ENCODE measurements at places on chromosomes 2 and 18. TPM values are rescaled to one million over a fixed set of nuclear protein-coding genes. Genes with fewer than 3 reads are reported as not detected.

RAPGEF4 gene
- 9.5 TPM for total RNA-seq

- H3K4me3 ChIP-seq: no peak overlapping the region
- DNase-seq: no peak
- H3K36me3 ChIP-seq: no peaks in the 10 kb centered on the region
- H3K27me3 ChIP-seq: no peaks in the 10 kb centered on the region
Observed at GRCh38 chr2:151756820-151757219, 22.5 kb upstream of the NEB start.

GRCh38 chr2:46469116-46469515 lies 10.2 kb upstream of the TMEM247 start:
- H3K27me3 ChIP-seq: no peaks in the 10 kb centered on the region
- no peak overlapping the region for H3K27ac ChIP-seq
- H3K4me1 ChIP-seq: no peaks in the 10 kb centered on the region
- no peak overlapping the region for H3K4me3 ChIP-seq

DNA sequence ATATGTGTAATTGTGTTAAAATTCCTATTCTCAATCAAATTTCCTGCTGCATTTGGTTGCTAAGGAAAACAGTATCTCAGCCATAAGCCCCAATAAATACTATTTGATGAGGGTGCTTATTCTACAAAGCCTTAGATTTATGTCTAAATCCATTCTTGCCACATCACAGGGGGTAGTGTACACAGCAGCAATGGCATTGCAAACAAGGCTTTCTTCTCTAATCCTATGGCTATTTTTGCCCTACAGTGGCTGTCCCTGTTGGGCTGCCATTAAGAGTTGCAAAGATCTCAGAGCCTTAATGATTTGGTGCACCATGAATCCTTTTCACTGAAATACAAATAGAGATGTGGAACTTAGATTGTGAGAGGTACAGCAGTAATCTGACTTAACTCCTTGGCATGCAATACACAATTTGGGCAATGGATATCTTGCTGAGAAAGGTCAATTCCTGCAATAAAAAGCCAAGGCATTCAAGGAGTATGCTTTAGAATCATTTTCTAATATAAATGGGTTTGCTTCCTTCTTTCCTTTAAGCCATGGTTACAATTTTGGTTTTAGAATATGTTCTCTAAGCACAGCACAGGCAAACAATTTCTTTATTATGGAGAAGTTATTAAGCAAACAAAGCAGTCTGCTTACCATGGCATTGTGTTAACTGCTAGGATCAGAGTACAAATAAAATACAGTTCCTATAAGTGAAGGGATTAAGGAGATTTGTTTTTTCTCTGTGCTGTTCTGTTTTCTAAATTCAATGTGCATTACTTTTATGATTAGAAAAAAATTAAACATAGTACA lies 69.8 kb upstream of the CD302 start:
- no peak for DNase-seq
- no peak overlapping the region for H3K4me3 ChIP-seq
- H3K36me3 ChIP-seq: no peaks in the 10 kb centered on the region

DNA sequence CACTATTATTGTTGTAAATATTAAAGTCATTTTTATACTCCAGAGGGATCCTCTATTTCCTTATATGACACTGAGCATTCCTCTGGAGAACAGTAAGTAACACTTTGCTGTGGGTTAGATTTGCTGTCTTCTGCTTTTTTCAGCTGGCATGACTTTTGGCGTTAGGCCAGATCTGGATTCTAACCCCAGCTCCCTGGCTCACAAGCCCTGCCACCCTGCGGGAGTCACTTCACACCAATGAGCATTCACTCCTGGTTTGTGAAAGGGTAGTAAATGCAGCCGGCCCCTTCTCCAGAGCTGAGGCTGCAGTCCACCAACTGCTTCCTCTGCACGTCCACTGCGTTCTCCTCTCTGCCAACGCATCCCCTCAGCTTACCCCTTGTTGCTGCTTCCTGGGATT lies 373.8 kb upstream of the RAB6C start:
- H3K27ac ChIP-seq: no peak overlapping the region
- no peak overlapping the region for H3K4me3 ChIP-seq
- H3K36me3 ChIP-seq: no peaks in the 10 kb centered on the region

DLX1 gene
- total RNA-seq: not detected

PRKAG3 gene
- not detected for total RNA-seq

DNA sequence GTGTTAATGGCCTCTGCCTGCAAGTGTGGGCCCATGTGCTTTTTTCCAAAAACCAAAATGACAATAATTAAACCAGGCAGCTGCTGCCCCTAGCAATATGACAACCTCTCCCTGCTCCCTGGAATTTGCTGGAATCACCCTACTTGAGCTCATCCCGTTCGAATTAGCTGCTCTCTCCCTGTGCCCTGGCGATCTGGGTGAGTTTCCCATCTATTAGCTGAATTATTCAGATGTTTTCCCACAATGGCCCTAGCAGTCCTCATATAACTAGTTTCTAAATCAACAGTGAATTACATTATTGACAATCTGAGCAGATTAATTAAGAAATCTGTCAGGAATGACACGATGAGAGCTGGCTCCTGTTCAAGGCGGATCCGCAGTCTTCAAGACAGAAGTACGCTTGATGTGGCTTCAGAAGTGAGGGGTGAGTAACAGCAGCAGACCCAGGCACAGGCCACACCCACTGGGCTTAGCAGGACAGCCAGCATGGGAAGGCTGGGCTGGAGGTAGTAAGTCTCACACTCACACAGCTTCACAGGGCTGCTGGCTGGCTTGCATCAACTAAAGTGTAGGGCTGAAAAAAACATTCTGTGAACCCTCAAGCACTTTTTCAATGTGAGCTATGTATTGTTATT lies 366.2 kb upstream of the ID2 start:
- peak; percentile 24 for DNase-seq
- H3K4me1 ChIP-seq: peaks cover 14% of the 10 kb centered on the region
- H3K27ac ChIP-seq: no peak overlapping the region
- no peaks in the 10 kb centered on the region for H3K27me3 ChIP-seq
- H3K36me3 ChIP-seq: no peaks in the 10 kb centered on the region

DNA sequence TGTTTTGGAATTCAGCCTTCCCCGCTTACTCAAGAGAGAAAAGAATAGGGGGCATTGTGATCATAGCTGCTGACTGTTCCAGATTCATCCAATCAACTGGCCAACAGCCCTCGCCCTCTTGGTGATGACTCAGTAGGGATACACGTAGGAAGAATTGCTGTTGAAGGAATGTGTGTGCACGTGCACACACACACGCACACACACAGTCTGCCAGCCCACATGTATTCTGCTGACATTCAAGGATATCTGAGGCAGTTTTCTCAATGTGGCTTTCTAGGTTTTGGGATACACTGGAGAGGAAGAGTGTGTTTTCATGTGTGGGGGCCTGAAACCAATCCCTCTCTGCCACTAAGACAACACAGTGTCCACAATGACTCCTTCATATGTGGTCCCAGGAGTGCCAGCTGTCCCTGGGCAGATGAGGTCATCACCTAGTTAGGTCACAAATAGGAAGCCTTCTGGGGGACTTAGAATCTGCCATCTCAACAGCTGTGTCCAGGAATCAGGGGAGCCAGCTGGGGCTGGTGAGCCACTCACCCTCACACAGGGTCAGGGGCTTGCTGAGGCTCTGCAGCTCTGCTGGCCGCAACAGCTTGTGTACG lies 352.6 kb downstream of the SS18 start:
- no peak for DNase-seq
- no peak overlapping the region for H3K27ac ChIP-seq
- H3K4me1 ChIP-seq: no peaks in the 10 kb centered on the region
- H3K36me3 ChIP-seq: no peaks in the 10 kb centered on the region

DNA sequence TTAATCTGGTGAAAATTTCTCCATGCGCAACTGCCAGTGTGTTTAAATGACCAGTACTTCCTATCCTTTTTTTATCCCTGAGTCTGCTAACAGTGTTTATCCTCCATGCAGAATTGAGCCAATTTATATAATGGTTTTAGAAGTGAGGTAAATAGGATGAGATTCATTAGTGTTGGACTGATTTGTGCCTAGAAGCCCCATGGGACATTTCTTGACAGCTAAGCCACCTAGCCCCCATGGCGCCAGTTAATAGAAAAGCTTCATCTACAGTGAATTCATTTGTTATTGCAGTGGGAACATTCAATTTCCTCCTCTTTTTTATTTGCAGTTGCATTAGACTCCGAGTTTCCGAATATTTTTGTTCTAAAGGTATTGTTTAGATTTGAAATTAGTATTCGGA lies 175.6 kb downstream of the ARL6IP6 start:
- no peak overlapping the region for H3K27ac ChIP-seq
- no peak for DNase-seq
- no peaks in the 10 kb centered on the region for H3K36me3 ChIP-seq

MOGAT1 gene
- total RNA-seq: not detected

- peak; percentile 73 for DNase-seq
- H3K27ac ChIP-seq: no peak overlapping the region
- H3K4me3 ChIP-seq: no peak overlapping the region
Observed at GRCh38 chr2:176088048-176088936, 4.2 kb upstream of the HOXD13 start.

DNA sequence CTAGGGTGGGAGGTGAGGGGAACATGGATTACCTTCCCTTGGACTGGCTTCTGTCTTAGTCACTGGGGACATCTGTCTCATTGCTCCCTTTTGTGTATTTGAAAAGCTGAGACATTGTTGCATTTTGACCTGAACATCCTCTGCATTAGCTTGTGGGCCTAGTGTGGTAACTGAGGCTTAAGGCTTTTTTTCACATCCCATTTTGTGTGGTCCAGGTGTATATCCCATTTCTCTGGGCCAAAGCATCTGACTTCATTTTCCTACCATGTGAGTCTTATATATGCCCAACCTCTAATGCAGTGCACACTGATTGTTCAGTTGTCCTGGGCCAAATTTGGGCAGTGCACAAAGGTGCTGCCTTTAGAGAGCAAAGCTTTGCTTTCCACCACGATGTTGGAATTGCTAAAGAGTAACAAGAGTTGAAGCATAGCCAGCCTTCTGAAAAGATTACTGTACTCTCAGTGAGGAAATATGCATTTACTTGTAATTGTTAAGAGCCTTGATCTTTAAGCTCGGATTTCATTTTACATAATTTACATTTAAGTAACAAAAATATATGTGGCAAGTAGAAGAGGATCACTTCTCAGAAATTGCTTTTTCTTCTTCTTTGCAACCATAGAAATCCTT lies 13.3 kb downstream of the PRKCE start:
- H3K36me3 ChIP-seq: no peaks in the 10 kb centered on the region
- H3K4me1 ChIP-seq: peaks cover 14% of the 10 kb centered on the region
- DNase-seq: no peak

CCDC121 gene
- 12.8 TPM for total RNA-seq

- DNase-seq: no peak
- H3K27ac ChIP-seq: no peak overlapping the region
- H3K36me3 ChIP-seq: no peaks in the 10 kb centered on the region
- H3K4me1 ChIP-seq: peaks cover 1% of the 10 kb centered on the region
Observed at GRCh38 chr18:59612381-59612780, 84.8 kb downstream of the CCBE1 start.

DNA sequence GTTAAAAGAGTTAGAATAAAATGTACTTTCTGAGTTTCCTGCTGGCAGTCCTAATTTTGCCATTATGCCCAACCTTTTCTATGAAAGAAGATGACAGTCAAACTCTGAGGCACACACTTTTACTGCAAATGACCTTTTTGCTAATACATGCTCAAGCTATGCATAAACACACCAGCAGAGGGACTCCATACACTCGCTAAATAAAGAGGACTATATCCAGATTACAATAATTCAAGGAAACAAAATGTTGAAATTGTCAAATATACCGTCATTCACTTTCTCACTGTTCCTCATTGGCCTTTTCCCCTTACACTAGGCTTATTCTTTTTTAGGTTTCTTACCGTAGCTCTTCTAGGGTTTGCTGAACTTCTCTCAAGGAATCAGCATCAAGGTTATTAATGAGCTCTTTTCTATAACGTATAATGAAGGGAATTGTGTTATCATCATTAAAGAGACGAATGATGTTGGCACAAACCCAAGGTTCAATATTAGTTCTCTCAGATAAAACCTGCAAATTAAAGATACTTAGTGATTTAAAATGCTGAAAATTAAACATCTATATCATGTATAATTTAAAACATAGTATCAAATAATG lies 25.7 kb downstream of the SRBD1 start:
- H3K4me1 ChIP-seq: no peaks in the 10 kb centered on the region
- H3K4me3 ChIP-seq: no peak overlapping the region
- H3K27ac ChIP-seq: no peak overlapping the region
- no peaks in the 10 kb centered on the region for H3K36me3 ChIP-seq

DNA sequence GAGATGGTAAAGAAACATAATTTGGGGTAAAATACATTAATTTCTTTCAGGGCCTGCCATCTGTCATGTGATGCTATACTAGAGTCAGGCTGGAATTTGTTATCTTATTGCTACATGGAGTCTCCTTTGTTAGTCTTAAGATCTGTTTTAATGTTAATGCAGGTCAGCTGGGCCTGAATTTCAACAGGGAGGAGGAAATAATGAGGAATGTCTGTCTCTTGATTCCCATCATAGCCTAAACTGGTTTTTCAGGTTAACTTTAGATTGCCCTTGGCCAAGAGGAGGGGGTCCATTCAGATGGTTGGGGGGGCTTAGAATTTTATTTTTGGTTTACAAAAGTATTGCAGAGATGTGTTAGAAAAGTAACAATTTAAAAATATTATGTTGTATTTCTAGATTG lies 19.0 kb upstream of the FEZ2 start:
- no peak overlapping the region for H3K4me3 ChIP-seq
- H3K36me3 ChIP-seq: no peaks in the 10 kb centered on the region
- no peak overlapping the region for H3K27ac ChIP-seq
- H3K27me3 ChIP-seq: no peaks in the 10 kb centered on the region
- DNase-seq: no peak
- H3K4me1 ChIP-seq: no peaks in the 10 kb centered on the region

DNA sequence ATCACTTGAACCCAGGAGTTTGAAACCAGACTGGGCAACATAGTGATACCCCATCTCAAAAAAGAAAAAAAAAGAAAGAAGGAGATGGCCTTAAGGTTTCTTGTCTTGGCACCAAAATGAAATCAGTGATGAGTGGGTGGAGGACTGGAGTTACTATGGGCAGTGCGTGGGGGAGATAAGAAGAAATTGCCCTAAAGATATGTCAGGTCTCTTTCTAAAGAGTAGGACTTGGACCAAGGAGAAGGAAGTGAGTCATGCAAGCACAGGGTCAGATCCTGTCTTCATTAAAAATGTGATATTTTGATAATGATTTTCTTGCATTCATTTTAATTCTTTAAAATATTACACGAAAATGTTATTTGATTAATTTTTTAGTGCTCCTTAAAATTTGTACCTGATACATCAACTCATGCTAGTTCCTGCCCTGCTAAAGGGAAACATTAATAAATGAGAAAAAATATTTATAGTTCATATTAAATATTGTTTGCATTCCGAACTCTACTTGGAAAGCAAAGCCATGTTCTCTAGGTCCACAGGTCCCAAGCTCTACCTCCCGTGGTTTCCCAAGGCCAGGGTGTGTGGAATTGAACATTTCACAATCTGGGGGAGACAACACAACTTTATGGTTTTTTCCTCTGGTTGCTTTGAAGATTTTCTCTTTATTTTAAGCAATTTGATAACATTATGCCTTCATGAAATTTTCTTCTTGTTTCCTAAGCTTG lies 62.6 kb upstream of the CTLA4 start:
- no peaks in the 10 kb centered on the region for H3K36me3 ChIP-seq
- H3K4me3 ChIP-seq: no peak overlapping the region
- H3K4me1 ChIP-seq: no peaks in the 10 kb centered on the region
- H3K27me3 ChIP-seq: no peaks in the 10 kb centered on the region

GRCh38 chr2:1227274-1227900 lies 185.9 kb upstream of the TPO start:
- peak overlapping the region; percentile 17 for H3K27ac ChIP-seq
- no peak overlapping the region for H3K4me3 ChIP-seq
- DNase-seq: peak; percentile 23
- no peaks in the 10 kb centered on the region for H3K27me3 ChIP-seq

All from lung (tissue), 17 donors.